ENCODE measurements at places on chromosomes 16 and 17.

DNA sequence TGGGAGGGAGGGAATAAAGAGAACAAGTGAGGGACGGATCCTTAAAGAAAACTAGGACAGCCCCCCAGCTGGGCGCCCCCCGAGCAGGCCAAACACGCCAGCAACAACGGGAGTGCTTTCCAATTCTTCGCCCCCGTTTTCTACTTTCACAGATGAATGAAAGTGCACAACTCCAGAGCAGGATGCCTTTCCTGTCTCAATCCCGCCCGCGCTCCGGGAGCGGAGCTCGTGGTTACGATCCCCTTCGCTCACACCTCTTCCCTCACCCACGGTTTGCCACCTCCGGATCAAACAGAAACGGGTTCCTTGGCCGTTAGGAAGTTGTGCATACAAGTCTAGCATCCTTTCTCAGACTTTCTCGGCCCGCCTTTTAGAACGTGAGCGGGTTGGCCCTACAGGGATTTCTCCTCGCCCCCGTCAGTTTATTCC lies 680 bp downstream of the SKA2 start:
- peak; percentile 55 for DNase-seq

- DNase-seq: no peak
Observed at GRCh38 chr16:72785171-72785570, 262.8 kb downstream of the ZFHX3 start.

- DNase-seq: no peak
Observed at GRCh38 chr17:71431146-71431545, 689.7 kb upstream of the SOX9 start.

GRCh38 chr16:47949276-47949675 lies 206.5 kb downstream of the ABCC12 start:
- no peak for DNase-seq

DNA sequence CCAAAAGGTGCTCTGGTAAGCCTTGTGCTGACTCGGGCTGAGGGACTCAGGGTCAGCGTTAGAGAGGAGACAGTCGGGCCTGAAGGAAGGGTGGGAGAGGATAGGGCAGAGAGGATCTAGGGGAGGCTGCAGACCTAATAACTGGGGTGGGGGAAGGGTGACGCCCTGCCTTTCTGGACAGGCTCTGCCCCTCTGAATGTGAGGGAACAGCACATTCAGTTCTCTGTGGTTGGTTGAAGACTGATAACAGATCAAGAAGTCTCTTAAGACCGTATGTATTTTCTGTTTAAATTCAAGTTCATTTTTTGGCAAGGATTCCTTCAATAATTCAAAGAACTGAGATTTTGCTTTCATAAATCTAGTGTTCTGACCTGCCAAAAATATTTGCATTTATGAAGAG lies 56.2 kb upstream of the TEKT3 start:
- no peak for DNase-seq

DNA sequence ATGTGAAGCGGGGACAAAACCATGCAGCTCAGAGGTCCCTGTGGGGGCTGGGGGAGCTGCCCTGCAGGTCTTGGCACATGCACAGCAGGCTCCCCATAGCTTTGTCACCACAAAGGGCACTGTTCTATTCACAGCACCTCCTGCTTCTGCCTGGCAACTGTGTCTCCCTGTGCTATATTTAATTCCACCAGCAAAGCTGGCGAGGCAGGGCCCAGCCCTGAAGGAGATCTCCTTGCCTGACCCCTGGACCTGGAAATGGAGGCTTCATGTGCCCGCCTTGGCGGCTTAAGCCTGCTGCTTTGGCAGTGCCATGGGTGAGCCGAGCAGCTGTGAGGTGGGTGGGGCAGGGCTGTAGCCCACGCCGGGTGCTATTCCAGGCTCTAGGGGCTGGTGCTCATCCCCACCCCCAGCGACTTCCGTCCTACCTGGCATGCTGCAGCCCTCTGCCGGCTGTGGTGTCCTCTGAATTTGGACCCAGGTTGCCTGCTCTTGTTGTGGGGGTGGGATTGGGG lies 6.8 kb downstream of the LDHD start:
- peak; percentile 69 for DNase-seq

GRCh38 chr17:67244431-67245072 lies 444 bp downstream of the HELZ start:
- DNase-seq: no peak

DNA sequence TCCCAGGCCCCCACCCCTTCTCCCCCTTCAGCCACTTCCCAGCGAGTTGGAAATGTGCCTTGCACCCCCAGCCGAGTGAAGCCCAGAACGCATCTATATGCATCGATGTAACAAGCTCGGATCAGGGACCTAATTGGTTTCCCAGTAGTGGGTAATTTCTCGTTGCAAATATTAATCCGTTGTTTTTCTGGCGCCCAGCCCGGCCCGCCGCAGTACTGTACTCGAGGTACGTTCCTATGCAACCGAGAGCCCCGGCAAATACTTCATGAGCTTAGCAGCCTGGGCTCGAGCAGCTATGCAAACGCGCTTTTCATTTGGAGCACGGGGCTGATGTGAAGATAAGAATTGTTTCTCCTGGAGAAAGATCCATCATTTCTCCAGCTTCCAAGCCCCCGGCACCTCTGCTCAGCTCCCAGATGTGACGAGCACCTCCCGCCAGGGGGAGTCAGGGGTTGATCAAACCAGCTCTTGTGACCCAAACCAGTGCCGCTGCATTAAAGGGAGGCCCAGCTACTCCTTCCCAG lies 229.8 kb downstream of the KATNIP start:
- DNase-seq: peak; percentile 65

- no peak for DNase-seq
Observed at GRCh38 chr16:12314653-12315185, 338.2 kb downstream of the SNX29 start.

GRCh38 chr16:88698646-88699045 lies 7.6 kb downstream of the RNF166 start:
- no peak for DNase-seq

- DNase-seq: no peak
Observed at GRCh38 chr16:89341697-89342694, 124.5 kb downstream of the ZNF778 start.

- DNase-seq: no peak
Observed at GRCh38 chr17:81455387-81455786, 57.2 kb downstream of the ACTG1 start.

DNA sequence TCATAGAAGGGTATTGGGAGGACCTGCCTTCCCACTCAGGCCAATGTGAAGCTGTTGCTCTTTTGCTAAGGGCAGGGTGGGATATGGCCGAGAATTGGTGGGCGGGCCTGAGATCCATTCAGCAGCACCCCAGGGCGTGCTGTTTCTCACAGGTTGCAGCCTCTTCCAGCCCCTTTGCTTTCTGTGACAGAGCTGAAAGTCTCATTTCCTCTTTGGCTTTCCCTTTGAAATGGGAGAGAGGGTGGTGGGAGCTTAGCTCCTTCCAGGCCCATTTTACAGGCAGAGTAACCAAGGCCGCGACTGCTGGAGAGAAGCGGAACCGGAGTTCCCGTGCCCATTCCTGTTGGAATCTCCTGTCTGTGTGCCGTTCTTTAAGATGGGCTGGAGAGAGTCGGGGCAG lies 183.0 kb downstream of the RAB11FIP4 start:
- no peak for DNase-seq

- DNase-seq: no peak
Observed at GRCh38 chr17:18309202-18309601, 5.6 kb downstream of the TOP3A start.

GRCh38 chr16:8611886-8612600 lies 9.5 kb upstream of the METTL22 start:
- DNase-seq: no peak

DNA sequence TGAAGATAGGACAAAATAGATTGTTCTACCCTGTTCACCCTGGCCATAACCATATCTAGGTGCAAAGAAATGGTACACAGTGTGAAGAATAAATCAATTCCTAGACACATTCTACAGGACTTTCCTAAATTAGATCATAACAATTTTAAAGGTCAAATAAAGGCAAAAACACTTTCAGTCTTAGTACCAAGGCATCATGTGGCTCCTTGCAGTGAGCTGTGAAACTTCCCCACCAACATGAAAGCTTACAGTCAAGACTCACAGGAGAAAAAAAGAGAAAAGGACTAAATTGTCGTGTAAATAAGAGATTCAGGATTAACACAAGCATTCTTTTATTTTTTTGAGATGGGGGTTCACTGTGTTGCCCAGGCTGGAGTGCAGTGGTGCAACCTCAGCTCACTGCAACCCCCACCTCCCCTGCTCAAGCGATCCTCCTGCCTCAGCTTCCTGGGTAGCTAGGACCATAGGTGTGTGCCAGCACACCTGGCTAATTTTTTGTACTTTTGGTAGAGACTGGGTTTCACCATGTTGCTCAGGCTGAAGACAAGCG lies 14.2 kb downstream of the NSMCE1 start:
- no peak for DNase-seq

GRCh38 chr16:73384506-73385089 lies 336.7 kb upstream of the ZFHX3 start:
- DNase-seq: no peak

- no peak for DNase-seq
Observed at GRCh38 chr17:51537996-51538550, 277.7 kb downstream of the UTP18 start.

GRCh38 chr16:19696961-19697360 lies 21.1 kb downstream of the KNOP1 start:
- DNase-seq: no peak

DNA sequence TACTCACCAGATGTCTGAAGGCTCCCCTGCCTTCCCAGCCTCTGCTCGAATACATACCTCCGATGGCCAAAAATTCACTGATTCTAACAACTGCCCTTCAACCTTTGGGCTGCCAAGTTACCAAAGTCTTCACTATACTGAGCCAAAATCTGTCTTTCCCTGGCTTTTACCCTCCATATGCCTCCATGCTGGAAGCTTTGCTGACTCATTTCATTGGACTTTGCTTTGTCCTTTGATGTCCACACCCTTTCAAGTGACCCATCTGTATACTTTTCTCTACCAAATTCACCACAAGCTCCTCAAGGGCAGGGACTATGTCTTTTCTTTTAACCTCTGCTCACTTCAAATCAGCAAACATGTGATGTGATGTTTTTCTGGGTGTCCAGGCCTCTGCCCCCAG lies 21.0 kb upstream of the MTMR4 start:
- DNase-seq: no peak

DNA sequence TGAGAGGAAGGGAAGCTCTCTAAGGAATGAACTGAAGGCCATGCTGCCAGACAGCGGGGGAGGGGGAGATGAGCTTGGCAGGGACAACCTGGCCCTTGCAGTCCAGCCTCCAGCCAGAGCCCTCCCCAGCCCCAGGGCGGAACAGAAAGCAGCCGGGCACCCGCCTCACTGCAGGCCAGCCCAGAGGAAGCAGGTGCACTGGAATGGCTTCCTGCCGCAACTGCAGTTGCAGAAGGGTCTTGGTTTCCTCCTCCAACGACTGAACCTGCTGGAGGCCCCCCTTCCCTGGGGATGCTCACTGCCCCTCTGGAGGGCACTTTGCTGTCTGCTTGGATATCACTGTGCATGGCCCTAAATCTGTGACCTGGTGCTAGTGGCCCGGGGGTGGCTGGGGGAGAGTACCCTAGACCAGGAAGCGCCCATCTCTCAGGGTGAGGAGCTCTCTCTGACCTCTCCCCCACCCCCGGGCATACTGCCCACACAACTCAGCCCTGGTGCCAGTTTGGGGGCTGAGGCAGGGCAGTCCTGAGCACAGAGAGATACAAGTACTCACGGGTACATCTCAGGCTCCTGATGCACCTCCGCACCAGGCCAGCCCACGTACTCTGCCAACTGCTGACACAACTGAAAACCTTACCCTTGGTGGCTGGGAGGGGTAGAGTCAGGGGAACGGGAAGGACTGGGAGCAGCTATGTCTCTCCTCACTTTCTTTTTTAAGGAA lies 41.1 kb downstream of the MYO18A start:
- DNase-seq: no peak

DNA sequence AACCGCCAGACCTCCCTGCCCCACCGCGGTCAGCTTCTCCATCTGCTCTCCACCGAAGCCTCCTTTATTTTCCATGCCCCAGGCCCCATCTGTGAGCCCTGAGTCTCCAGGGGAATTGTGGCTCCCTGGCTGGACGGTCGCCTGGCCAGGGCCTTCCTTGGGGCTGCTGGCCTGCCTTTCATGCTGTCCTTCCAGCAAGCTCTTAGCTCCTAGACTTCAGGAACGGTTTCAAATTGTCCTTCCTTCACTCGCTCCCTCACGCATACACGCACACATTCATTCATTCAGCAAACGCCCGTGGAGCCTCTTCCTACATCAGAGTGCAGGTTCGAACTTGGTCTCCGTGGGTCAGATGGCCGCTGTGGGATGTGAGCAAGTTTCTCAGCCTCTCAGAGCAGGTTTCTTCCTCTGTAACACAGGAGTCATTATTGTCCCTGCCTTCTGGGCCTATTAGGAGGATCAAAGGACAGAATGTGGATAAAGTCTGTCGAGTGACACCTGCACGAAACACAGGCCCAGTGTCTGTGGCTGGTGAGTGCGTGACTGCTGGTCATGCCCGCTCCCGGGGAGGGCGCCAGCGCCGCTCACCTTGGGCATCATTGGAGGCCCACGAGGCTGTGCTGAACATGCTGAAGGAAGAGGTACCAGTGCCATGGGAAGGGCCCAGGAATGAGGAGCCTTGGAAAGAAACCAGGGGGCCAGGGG lies 18.7 kb upstream of the GSE1 start:
- no peak for DNase-seq

- no peak for DNase-seq
Observed at GRCh38 chr17:77364381-77364911, 223.7 kb downstream of the SEC14L1 start.

DNA sequence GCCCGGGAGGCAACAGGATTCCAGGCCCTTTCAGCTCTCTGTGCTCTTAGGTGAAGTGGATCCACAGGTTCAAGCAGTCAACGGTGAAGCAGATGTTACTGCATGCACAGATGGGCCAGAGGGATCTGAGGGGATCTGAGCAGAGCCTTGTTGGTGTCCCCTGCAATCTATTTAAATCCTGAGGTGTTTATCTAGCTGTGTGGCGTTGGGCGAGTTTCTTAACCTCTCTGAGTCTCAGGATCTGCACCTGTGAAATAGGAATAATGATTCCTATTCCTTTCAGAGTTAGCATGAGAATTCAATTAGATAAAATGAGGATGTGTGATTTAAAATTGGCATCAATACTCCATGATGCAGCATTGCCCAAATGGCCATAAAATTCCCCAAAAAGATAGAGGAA lies 237.3 kb upstream of the CDH5 start:
- no peak for DNase-seq

DNA sequence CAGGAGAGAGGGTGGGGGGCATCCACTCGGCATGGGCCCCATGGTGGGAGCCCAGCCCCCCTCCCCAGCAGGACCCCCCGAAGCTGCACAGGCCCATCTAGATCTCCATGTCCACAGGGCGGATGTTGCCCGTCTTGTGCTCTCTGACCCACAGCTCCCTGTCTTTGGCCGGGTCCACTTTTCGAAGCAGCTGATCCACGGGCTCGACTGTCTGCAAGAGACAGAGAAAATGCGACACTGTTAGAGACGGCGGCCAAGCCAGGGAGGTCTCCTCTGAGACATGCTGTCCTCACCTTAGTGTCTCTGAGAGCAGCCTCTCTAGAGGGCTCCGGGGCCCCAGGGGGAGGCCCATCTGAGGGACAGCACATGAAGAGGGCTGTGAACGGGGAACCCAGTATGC lies 12.1 kb upstream of the RCVRN start:
- DNase-seq: no peak

- no peak for DNase-seq
Observed at GRCh38 chr17:39231091-39231561, 5.4 kb upstream of the STAC2 start.

GRCh38 chr16:4709481-4709880 lies 16.1 kb downstream of the NUDT16L1 start:
- DNase-seq: no peak
